GM18507 (cell line): ENCODE measurements at places on chromosomes 3 and 15.

DNA sequence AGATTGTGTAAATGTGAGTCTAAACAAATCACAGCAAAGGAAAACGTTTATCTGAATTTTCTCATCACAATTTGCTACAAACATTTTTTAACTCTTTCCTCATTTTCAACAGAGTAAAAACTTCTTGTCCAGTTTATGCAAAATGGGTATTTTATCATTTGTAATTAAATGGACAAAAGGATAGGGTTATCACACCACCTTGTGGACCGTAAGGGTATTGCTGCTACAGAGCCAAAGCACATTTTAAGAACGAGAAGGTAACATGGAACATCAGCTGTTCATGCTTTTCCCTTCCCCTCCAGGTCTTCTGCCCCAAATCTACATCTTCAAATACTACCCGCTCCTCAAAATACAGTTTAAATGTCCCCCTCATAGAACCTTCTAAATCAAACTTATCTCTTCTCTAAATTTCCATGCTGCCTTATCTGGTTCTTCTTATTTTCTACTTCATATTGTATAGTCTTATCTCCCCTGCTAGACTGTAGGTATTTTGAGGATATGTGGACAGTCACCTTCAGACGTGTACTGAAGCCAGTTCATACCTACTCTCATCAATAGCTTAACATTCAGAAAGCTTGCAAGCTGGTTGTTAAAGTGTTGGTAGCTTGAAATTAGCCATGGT, 12.8 kb upstream of the SETMAR start:
- DNase-seq, result no peak

- no peak for DNase-seq
These were observed 44.6 kb downstream of the THBS1 start for GRCh38 chr15:39625451-39625850.

GRCh38 chr3:194910414-194910984, 224.8 kb downstream of the FAM43A start:
- DNase-seq, result no peak

DNA sequence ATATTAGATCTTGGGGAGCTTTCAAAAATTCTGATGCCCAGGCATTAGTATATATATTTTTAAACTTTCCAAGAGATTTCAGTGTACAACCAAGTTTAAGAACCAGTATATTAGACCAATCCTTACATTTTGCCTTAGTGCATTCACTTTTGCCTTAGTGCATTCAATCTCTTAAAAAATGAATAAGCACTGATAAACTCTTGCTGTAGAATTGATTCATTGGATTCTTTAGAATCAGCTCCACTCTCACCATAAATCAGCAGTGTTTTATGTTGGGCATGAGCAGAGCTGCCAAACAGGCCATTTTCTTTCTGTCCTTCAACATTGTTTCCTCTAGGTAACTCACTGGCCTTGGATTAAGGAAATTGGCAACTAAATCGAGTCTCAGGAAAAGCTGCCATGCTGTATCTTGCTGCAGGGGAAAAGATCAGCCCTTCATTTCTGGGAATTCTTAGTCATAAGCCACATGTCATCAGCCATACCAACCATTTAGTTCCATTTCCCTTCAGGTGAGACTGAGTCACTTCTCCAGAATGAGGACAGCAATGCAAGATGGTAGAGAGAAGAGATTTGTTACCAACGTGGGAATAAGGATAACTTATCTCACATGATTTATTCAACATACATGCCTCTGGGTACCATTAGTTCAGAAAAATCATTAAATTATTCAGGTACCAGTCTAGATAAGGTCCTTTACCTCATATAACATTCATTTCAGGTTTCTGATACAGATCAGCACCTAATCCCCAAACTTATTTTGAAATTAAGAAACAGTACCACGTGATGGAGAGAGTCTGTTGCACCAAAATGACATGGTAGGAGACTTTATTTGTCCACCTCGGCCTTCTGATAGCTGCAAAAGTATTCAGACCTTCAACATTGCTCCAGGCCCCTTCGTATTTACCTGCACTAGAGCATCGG, 192.5 kb downstream of the P3H2 start:
- DNase-seq, result no peak
